ENCODE measurements at places on chromosomes 6 and 20. TPM values are rescaled to one million over a fixed set of nuclear protein-coding genes. Genes with fewer than 3 reads are reported as not detected.

The PCK1 gene
- total RNA-seq = not detected

The DCBLD1 gene
- total RNA-seq = 26.8 TPM

The PLA2G7 gene
- not detected for total RNA-seq

The UNC5CL gene
- 0.09 TPM for total RNA-seq

The DACT2 gene
- not detected for total RNA-seq

The SLC25A27 gene
- 1.5 TPM for total RNA-seq

The CCN5 gene
- under 0.01 TPM for total RNA-seq

The SSTR4 gene
- not detected for total RNA-seq

The LGSN gene
- total RNA-seq = not detected

The MDFI gene
- 27.0 TPM for total RNA-seq

The MEP1A gene
- total RNA-seq = not detected

The INSM1 gene
- not detected for total RNA-seq
